AG09309 (cell line): ENCODE measurements at places on chromosomes 12 and 14.

- no peak for DNase-seq
Measured at GRCh38 chr12:127688906-127689428, 578.0 kb upstream of the TMEM132C start.

- no peak for DNase-seq
Measured at GRCh38 chr12:20142316-20142715, 226.0 kb upstream of the PDE3A start.

DNA sequence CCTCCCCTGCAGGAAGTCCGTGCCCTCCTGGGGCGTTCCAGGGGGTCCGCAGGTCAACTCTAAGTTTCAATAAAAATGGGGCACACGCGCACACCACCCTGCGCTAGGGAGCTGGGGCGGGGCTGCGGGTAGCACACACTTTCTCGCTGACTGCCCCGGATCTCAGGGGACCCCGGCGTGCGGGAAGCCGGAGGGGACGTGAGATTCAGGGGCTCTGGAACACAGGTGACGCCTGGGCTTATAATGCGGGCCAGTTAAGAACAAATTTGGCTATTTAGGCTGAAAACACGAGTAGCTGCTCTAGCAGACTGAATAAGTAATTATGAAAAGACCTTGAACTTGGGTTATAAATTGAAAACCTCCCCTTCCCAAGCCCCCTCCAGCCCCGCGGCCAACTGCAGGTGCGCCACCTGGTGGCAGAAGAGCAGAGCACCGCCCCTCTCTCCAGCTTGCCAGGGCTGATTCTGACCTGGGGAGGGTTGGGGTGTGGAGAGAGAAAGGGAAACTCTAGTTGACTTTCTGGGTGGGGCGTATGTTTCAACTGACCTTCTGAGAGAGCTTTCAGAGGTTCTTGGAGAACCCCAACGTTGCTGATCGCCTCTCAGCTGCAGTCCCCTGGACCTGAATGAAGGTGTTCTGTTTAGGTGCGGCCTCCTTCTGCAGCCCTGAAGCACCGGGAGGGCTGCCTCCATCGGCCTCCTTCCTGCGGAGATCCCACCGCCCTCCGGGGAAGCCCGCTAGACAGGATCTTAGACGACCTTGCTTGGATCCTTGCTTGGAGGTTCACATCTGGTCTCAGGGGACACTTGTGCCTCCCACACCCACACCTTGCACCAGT, 118.4 kb upstream of the EVL start:
- no peak for DNase-seq

DNA sequence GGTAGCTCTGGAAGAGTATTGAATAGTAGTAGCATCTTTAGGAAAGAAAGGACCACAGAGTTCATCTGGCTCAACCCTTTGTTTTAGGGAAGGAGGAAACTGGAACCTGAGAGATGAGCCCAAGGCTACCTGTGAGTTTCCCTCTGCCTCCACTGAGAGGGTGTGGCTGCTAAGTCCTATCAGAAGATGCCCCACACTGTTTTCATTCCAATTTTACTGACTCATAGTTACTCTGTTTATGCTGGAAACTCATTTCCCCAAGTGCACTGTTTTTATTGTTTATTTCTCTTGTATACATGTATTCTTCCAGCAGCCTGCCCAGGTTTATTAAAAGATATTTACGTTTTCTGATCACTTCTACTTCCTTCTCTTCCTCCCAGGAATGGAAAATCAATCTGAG, 127.4 kb upstream of the ARHGAP5 start:
- DNase-seq = no peak

GRCh38 chr14:26738571-26738970, 140.7 kb upstream of the NOVA1 start:
- no peak for DNase-seq

- peak; percentile 29 for DNase-seq
Measured at GRCh38 chr12:101298426-101298825, 18.5 kb downstream of the UTP20 start.
